Stimulated activated naive CD8-positive, alpha-beta T cell treated with anti-CD3 and anti-CD28 coated beads, Interleukin-15, amount 100 ng/mL, for 72 hours (primary cell): ENCODE measurements at places on chromosomes 4 and X.

- peak; percentile 46 for DNase-seq
These were observed 10.2 kb downstream of the GAK start for GRCh38 chr4:921830-922331.

- no peak for DNase-seq
These were observed 3.6 kb downstream of the VSIG4 start for GRCh38 chrX:66036231-66036630.

- no peak for DNase-seq
These were observed 5.7 kb upstream of the PPEF2 start for GRCh38 chr4:75907966-75908365.

GRCh38 chrX:69154051-69154450 is 11.2 kb downstream of the PJA1 start:
- DNase-seq: no peak

- DNase-seq: peak; percentile 62
These were observed 214.1 kb downstream of the BCOR start for GRCh38 chrX:39883666-39884065.

GRCh38 chr4:124940387-124940786 is 227.9 kb upstream of the ANKRD50 start:
- no peak for DNase-seq

DNA sequence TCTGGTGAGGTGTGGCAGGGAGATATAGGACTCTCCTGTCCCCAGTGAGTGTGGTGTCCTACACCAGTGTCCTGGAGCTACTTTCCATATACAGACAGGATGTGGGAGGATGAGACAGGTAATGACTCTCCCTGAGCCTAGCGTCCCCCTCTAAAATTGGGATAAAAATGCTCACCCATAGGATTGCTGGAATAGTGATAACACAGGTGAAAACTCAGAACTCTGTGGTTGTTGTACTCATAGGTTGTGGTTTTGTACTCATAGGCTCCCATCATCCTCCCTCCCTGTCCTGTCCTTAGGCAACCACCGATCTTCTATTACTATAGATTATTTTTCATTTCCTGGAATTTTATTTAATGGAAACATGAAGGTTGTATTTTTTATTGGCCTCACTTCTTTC is 60.7 kb upstream of the NXF3 start:
- DNase-seq: no peak

- no peak for DNase-seq
These were observed 5.2 kb downstream of the MAP9 start for GRCh38 chr4:155371432-155372043.

DNA sequence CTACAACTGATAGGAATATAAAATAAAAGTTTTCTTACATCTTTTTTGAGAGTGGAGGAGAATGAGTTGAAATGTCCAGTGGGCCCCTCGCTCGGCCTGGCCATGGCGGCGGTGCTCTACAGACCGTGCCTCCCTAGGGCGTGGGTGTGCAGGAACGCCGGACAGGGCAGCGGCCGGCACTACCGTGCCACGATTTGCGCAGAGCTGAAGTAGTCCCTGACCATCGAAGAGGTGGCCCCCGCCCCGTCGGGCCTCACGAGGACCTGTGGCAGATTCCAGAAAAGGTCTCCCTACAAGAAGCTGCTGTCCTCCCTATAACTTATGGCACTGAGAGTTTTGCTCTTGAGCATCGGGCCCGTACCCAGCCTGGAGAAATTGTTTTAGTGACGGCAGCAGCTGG is 228.9 kb upstream of the ARHGAP24 start:
- no peak for DNase-seq

DNA sequence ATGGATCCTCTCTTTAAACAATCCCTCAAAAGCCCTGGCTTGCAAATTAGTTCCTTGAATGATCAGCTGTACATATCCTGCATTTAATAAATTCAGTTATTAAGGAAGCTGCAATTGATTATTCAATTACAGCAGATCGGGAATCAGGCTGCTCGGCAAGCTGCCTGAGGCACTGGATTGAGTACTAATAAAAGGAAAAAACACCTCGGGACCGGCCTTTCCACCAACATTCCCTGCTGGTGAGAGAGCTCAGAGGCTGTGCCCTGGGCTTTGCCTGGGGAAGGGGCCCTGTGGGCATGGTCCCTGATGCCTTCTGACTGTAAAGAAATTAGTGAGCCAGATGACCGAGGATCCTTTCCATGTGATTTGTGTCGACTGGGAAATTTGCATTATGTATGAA is 69.2 kb downstream of the SORCS2 start:
- DNase-seq: no peak

- DNase-seq: no peak
These were observed 100.5 kb upstream of the AADAT start for GRCh38 chr4:170190265-170190664.

- no peak for DNase-seq
These were observed 2.9 kb downstream of the ARAF start for GRCh38 chrX:47563801-47564315.

- DNase-seq: no peak
These were observed 30.2 kb upstream of the TSPAN5 start for GRCh38 chr4:98688411-98689290.

DNA sequence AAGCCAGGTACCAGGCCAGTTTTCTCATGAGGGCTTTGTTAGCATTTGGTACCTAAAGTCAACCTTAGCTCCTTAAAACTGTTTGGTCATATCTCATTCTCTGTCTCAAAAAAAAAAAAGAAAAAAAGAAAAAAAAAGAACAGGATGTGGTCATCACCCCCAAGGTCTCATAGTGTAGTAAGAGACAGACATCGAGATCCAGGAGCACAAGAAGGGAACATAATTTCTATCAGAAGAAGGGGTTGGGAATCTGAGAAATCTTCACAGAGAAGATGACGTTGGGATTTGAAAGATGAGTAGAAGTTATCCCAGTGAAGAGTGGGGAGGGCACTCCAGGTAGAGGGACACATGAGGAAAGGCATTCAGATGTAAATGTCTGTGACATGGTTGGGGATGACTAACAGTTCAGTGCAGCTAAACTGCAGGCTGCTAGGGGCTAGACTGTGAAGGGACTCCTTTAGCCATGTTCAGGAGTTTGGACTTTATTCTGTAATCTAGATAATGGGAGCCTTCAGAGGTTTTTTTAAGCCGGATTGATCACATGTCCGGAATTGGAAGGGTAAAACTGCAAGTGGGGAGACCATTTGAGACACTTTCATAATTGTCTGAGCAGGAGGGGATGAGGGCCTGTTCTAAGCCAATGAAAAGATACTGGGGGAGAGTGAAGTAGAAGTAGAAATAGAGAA is 26.9 kb upstream of the GJB1 start:
- DNase-seq: peak; percentile 20

GRCh38 chr4:14180166-14180565 is 552.6 kb upstream of the BOD1L1 start:
- DNase-seq: no peak

GRCh38 chr4:182695842-182696241 is 221.3 kb downstream of the DCTD start:
- no peak for DNase-seq

DNA sequence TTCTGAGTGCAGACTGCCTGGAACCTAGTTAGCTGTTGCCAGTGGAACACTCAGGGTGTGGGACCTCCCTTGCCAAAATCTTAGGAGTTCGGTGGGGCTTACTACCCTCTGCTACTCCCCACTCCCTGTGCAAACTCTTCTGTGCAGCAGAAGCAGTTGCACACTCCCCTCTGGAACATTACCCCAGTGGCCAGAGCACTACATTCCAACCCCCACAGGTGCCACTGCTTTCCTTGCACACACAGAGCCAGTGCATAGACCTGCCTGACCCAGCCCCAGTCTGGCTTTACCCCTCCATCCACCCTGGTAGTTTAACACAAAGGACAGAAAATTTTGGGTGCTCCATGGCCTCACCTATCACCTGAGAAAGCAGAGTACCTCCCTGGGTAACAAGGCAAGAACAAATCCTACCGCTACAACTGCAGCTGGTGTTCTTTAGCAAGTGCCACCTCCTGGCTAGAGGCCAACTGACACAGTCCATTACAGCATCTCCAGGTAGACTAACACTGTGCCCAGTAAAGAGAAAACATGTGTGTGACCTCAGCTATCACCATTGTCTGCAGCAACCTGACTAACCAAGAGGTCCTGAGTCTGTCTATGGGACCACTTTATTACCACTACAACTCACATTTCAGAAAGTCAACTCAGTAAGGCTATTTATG is 11.5 kb upstream of the RASSF6 start:
- no peak for DNase-seq

DNA sequence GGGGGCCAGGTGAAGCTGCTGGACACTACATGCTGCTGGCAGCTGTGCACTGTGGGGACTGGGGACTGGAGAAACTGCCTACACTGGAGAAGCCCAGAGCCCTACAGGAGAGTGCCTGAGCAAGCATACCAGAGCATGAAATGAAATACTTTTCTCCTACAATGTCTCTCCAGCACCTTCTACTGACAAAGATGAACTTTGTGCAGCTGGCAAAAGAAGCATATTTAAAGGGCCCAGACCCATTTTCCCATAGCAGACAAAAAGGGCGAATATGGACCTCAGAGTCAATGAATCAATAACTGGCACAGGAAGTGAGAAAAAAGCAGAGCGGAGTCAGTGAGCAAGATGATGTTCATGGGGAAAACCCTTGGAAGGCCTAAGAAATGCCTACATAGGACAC is 30.9 kb upstream of the GK start:
- DNase-seq: no peak

GRCh38 chr4:3765271-3766035 is 732 bp upstream of the ADRA2C start:
- DNase-seq: peak; percentile 17

- DNase-seq: no peak
These were observed 163.2 kb downstream of the HHIP start for GRCh38 chr4:144809056-144809640.

DNA sequence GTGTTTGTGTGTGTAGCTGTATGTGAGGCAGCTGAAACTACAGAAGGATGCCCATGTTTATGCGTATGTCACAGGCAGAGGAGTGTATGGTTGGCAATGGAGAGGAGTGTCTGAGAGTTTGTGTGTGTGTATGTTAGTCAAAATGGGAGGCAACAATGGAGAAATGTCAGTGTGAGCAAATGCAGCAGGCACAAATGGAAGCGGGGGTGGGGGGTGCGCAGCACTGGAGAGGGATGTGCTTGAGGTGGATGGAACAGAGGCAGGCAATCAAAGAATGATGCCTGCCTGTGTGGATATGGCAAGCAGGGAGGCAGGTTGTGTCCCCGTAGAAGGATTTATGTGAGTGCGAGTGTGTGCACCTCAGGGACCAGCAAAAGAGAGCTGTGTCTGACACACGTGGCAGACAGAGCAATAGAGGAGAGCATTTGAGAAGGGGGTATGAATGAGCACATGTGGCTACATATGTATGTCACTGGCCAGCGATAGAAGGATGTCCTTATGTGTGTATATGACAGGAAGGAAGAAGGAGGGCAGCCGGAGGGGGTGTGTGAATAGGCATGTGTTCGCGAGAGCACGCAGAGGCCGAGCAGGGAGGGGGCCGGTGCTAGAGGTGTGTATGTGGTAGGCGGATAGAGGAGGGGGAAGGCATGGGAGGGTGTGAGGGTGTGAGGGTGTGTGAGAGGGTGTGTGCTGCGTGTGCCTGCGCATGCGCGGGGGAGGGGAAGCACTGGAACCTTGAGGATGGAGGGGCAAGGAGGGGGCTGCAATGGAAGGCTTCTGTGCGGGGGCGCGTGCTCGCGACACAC is 1.1 kb downstream of the PJA1 start:
- DNase-seq: peak; percentile 36

DNA sequence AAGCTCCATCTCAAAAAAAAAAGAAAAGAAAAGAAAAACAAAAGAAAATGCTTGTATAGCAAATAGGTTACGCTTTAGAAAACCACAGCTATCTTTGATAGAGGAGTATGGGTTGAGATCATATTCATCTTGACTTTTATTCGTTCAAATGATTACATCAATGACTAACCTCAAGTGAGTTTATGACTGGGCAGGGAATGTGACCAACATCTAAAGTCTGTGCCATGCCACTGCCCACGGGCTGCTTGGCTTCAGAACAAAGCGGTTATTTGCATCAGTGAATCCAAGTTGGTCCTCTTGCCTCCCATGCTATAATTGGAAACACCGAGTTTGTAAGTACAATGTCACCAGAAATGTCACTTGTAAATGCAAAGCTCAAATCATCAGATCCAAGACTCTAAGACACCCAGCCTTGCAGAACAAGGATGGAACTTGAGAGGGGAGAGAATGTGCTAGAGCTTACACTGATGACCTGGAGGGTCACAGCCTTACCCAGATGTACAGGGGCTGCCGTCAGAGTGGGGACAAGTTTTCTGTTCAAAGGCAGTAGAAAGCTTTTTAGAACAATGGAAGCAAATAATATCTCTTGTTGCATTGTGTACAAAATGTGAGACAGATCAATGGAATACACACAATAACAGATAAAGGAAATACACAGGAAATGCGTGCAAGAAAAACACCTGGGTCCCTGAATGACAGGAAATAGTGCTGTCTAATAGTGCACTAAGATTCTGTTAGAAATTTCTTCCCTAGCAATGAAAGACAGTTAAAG is 8.4 kb upstream of the OPN1LW start:
- no peak for DNase-seq

- DNase-seq: no peak
These were observed 79.8 kb downstream of the LCORL start for GRCh38 chr4:17941731-17942130.

GRCh38 chr4:185128272-185129119 is 14.6 kb upstream of the SLC25A4 start:
- DNase-seq: peak; percentile 39

GRCh38 chr4:24666816-24667477 is 82.6 kb upstream of the DHX15 start:
- DNase-seq: no peak

- peak; percentile 19 for DNase-seq
These were observed 33.1 kb downstream of the PDK3 start for GRCh38 chrX:24498181-24498580.

GRCh38 chr4:33226783-33227182 is 2506.6 kb downstream of the PCDH7 start:
- DNase-seq: no peak

DNA sequence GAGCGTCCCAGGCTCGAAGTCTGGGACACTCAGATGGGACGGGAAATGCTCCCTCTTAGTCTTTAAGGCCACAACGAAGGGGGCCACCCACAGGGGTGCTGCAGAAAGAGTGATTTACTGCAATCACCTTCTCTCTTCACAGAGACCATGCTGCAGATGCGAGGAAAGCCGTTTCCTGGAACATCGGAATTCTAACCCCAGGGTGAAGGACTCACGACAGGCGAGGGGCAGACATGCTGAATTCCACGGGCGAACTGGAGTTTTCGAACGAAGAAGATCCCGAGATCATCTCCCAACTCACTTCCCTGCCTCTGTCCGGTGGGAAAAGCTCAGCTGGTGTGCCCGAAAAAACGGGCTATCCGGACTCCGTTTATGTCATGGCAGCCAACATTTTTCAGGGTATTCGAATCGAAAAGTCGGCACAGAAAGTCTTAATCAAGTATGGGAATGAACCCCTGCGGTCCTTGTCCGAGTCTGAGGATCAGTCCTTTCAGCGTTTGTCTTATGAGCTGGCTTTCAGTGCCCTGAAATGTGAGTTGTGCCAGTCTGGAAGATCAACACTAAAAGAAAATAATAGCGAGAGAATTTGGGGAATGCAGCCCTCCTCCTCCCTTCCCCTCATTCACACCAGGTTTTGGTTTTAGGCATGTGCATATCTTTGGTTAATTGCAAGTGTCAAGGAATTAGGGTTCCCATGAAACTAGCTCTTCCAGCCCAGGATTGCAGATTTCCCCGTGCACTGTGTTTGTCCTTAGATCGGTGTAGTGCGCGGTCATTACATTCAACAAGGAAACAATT is 905 bp downstream of the NSUN7 start:
- DNase-seq: no peak

- DNase-seq: peak; percentile 4
These were observed 6.9 kb downstream of the PSAPL1 start for GRCh38 chr4:7427831-7428260.
